Cortex of kidney (tissue), 1 donor: ENCODE measurements at places on chromosomes 7 and 10.

- no peak for DNase-seq
Observed at GRCh38 chr7:80259-81067, 111.9 kb upstream of the FAM20C start.

DNA sequence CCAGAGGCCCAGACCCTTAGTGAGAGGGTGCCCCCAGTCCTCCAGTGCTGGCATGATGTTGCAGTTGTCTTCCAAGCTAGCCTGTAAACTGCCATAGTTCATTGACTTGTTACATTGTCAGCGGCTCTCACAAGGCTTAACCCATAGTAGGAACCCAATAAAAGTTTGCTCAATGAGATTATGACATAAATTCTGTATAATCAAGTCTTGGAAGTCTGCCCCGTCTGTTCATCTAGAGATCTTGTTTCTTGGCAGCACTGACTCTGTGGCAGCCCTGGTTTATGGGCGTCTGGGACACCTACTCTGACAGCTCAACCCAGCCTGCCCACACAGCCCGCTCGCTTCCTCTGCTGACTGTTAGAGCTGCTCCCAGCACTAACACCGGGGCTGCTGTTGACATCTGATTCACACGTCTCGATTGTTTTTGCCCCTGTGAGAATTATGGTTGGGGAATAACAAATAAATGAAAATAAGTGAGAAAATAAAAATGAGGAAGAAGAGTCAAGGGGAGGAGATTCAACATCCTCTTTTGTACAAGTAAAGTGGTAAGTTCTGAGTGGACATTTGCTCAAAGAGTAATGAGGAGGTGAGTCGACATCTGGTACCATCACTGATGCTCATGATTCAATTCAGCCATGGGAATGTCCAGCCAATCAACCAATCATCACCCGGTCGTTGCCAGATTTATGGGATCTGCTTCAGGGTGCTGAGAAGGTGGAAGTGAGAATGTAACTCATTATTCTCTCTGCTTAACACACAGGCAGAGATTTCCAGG is 160.8 kb downstream of the SPAG6 start:
- no peak for DNase-seq

DNA sequence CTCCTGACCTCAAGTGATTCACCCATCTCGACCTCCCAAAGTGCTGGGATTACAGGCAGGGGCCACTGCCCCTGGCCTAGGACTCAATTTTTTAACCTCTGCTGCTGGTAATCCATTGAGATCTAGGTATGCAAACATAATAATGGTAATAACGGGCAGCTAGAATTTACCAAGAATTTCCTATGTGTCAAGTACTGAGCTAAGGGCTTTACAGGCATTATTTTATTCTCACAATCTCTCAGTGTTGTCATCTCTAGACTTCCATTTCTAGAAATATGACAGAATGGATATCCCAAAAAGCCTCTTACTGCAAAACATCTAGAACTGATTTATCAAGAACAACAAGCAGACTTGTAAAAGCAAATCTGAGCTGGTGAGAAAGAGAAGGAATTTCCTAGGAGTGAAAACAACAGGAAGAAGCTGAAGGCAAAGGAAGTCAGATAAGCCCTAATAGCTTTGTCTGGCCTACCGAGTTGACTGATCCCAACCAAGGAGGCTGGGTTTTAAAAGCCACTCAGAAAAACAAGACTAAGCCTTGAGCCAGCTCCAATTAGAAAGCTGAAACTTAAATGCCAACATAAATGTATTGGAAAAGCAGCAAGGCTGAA is 70.6 kb downstream of the CCDC71L start:
- no peak for DNase-seq

GRCh38 chr7:75951506-75951905 is 36.6 kb downstream of the POR start:
- DNase-seq = no peak

DNA sequence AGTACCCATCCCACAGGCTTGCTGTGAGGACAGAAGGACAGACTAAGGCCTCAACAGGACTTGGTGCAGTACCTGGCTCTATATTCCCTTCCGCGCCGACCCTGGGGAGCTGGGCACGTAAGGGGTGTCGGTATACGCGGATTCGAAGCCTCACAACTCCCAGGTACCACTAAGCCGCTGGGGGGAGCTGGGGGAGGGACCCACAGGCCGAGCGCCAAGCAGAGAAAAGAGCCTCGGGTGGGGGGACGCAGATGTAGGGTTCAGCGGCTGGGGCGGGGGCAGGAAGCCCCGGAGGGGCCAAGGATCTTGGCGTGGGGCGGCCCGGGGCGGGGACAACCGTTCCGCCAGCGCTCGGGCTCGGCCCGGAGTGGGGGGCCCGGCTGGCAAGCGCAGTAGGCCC is 126.4 kb upstream of the ZNF746 start:
- no peak for DNase-seq

DNA sequence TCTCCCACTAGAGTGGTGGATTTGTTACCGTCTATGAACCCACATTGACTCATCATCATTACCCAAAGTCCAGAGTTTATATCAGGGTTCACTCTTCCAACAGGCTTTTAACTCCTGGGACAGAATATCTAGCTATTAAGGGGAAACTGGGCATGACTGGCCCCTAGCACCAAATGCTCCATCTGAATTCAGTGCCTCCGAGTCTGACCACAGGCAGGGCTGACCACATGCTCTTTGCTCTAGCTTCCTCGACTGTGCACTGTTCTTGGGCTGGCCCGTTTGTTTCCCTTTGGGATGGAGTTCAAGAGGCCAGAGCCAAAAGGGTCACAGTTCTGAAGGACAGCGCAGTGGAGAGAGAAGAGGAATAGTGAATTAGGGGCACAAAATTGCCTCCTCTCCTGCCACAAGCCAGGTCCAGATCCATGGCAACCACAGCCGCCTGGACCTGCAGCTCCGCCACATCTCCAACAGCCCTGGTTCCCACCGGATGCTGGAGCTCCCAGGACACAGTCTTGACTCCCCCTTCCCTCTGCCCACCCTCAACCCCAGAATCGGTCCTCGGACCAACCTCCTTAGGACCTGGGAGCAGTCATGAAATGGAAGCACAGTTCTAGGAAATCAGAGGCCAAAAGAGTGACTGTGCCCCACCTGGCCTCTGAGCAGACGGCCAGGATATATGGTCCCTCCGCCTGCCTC is 16.2 kb downstream of the CAMK2G start:
- DNase-seq = no peak

DNA sequence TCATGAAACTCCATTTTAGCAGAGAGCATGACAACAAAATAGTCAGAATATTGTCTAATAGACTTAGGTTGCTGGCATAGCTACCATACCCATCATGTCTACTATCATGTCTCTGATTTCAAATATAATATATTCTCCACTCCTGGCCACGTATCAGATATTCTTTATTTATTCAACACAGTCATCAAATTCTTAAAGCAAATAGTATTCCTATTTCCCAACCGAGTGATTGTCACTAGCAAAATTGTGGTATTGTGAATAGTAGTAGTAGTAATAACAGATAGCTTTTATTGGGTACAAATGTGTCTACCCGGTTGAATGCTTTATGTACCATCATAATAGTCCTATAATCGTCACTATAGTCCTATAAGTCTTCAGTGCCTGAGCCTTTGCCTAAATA is 918.6 kb downstream of the KCNMA1 start:
- DNase-seq = no peak

DNA sequence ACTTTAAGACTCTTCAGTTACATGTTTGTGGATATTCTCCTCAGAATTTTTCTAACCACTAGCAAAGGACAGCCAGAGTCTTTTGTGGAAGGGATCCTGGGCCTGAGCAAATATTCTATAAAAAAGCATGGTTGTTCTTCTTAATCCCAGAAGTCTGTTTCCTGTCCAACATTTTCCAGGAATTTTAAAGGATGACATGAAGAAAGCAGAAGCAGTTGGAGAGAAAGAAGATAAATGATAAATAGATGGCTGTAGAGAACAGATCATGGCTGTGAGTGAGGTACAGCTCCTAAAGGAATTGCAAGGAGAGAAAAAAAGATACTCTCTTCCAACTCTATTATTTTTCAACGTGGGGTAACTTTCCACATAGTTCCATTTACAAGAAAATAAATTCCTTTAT is 91.8 kb upstream of the STEAP4 start:
- no peak for DNase-seq

GRCh38 chr7:28731092-28731658 is 227.0 kb downstream of the TRIL start:
- no peak for DNase-seq

GRCh38 chr7:52758356-52758755 is 277.1 kb upstream of the POM121L12 start:
- no peak for DNase-seq

- DNase-seq = no peak
Observed at GRCh38 chr7:50281680-50282445, 22.7 kb upstream of the IKZF1 start.
